ENCODE measurements at places on chromosomes 16 and 17.
A peak's percentile ranks its signal among the peaks of the same experiment; 100 is the strongest.

GRCh38 chr17:19248928-19249574, 11.9 kb downstream of the EPN2 start:
- no peak for DNase-seq

DNA sequence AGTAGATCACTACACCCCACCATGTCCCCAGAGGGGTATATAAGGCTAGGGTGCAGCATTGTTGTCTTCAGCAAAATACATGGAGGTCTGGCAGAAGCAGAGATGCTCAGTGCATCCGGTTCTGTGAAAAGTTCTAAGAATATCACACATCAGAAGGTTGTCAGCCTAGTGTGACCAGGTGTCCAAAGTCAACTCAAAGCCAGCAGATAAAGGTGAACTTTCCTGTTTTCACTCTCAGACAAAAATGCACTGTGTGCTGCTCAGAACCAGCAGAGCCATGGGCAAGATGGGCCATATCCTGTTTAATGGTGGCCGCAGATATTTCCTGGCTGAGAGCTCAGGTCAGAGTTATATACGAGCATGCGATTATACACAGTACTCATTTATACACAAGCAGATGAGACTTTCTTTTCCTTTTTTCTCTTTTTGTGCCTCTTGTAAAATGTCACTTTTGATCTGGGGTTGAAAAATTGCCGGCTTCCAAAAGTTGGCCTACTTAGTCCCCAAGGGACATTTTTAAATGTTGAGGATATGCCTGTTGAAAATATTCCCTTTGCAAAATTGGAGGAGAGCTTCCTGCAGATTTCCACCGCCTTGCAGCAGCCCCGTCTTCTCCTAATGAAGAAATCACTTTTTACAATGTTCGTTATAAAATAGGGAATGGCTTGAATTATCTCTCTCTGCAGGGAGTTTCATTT, 425.6 kb upstream of the SALL1 start:
- DNase-seq = no peak

DNA sequence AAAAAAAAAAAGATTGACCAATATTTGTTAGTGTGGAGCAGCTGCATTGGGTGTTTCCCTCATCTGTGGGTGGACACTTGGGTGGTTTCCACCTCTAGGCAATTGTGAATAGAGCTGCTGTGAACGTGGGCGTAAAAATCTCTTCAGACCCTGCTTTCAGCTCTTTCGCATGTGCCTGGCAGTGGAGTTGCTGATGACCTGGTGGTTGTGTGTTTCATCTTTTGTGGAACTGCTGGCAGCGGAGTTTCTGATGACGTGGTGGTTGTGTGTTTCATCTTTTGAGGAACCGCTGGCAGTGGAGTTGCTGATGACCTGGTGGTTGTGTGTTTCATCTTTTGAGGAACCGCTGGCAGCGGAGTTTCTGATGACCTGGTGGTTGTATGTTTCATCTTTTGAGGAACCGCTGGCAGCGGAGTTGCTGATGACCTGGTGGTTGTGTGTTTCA, 21.4 kb downstream of the ZC3H18 start:
- DNase-seq = no peak

GRCh38 chr17:51745993-51746392, 412.5 kb downstream of the CA10 start:
- no peak for DNase-seq

- no peak for DNase-seq
These were observed 25.1 kb downstream of the CASKIN2 start for GRCh38 chr17:75490173-75490743.

GRCh38 chr17:76371656-76372628, 12.5 kb upstream of the SPHK1 start:
- DNase-seq = no peak

- DNase-seq = no peak
These were observed 120.4 kb upstream of the C17orf78 start for GRCh38 chr17:37255432-37255831.

DNA sequence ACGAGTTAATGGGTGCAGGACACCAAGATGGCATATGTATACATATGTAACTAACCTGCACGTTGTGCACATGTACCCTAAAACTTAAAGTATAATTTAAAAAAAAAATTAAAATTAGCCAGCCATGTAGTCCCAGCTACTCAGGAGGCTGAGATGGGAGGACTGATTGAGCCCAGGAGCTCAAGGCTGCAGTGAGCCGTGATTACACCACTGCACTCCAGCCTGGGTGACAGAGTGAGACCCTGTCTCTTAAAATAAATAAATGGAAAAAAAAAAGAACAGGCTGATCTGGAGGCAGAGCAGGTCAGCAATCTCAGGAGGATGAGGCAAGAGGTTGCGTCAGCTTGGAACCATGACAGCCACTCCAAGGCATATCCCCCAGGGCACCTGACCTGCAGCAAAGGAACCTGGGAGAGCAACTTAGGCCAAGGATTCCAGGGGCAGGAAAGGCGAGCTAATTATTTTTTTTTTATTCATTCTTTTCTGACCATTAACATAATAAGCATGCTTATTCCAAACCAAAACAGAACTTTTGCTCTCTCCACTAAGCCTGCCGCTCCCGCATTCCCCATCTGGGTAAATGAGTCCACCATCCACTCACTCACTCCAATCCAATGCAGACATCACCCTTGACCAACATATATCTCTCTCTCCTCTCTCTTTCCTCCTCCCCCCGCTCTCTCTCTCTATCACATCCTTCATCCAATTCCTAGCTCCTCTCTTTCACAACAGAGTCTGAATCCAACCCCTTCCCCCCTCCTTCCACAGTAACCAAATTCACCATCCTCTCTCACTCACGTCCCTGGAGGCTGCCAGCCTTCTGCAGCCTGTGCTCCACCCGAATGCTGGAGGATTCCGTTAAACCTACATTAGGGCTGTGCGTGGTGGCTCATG, 47.7 kb downstream of the TK2 start:
- no peak for DNase-seq

DNA sequence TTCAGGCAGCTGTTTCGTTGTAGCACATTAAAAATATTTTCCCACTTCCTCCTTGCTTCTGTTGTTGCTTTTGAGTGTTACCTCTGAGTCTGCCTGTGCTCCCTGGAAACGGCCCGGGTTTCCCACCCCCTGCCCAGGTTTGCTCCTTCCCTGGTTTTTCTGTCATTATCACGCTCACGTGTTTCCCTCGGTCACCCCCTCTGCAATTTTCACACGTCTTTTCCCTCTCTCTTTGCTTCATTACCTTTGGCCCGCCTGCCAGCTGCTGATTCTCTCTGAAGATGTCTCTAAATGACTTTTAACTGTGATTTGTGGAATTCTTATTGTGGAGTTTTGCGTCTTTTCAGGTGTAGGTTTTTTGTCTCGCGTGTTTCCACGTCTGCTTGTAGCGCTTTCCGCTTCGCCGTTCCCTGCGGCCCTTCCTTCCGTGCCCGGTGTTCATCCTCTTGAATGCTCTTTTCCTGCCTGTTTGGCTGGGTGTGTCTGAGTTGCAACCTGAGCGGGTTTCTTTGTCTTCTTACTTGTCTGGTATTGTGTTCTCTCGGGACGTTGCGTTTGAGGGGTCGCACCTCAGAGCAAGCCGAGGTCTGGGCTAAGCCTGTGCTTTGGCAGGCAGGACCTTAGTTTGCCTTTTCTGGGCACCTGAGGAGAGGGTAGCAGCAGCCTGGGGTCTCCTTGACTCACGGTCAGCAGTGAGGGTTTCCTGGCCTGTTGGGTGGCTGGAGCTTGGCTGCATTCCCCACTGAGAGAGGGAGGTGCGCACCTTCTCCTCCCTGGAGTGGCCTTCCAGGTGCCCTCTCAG, 96.3 kb upstream of the ZNF750 start:
- no peak for DNase-seq

GRCh38 chr16:23435500-23435899, 17.5 kb downstream of the COG7 start:
- DNase-seq = no peak

DNA sequence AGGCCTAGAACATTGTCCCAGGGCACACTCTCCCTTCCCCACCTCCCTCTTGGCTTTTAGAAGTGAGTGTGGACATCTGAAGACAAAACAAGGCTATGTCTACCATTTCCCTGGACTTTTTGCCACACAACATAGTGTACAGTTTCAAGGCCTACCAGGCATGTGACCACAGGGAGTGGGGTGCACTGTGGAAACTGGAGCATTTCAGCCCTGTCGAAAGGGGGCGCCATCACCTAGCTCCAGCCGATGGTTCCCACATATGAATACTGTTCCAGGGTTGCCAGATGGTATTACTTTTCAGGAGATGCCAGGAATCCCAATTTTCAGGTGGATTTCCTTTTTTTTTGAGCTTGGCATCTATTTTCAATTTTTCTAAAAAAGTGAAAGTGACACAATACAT, 140.7 kb downstream of the KATNIP start:
- no peak for DNase-seq

- no peak for DNase-seq
These were observed 14.0 kb upstream of the TMEM94 start for GRCh38 chr17:75442168-75443103.

GRCh38 chr17:50570528-50570927, 10.0 kb downstream of the CACNA1G start:
- DNase-seq = no peak

DNA sequence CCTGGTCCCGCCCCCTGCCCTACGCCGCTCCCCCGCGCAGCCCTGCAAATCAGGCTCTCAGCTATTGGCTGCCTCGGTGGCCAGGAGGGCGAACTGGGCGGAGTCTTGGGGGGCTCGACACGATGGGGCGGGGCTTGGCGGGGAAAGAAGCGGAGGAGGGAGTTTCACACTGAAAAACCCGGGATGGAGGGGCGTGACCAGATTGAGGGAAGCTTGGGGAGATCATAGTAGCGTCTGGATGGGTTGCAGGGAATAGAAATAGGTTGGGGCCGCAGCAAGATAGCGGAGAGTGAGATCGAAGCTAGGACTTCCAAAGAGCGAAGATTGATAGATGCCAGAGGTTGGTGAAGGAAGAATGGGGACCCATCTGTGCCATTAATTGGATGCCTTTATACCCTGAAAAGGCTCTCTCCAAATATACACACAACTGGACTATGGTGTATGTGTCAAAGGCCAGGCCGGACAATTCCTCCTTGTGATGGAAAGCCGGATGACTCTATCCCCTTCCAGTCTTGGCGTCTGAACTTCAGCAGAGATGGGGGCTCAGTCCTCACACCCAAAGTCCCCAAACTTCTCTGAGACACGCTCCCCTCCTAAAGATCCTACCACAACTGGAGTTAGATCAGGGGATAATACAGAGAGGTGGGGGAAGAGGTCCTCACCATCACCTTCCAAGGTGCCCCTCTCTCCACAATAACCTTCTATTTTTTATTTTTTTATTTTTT, 376 bp upstream of the STAC2 start:
- DNase-seq = peak; percentile 85

GRCh38 chr17:31062346-31062745, 32.4 kb upstream of the NF1 start:
- no peak for DNase-seq

DNA sequence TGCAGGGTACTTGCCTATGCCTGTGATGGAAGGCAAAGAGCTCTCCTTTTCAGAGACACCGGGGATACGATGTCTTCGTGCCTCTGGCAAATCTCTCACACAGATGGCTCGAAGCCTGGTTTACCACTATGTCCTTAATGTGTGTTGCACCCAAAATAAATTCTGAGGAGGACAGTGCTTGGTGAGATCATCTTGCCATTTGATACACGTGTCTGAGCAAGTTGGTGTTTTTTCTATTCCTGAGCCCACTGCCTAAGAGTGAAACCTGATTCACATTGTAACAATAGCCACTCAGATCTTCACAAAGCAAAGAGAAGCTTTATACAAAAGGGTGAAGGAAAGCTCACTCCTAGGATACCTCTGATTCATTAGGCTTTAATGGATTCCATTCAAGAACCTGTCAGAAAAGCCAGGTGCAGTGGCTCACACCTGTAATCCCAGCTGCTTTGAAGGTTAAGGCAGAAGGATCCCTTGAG, 33.1 kb upstream of the AKAP1 start:
- peak; percentile 89 for DNase-seq

- DNase-seq = no peak
These were observed 3.5 kb upstream of the SNX29 start for GRCh38 chr16:11973070-11973469.

DNA sequence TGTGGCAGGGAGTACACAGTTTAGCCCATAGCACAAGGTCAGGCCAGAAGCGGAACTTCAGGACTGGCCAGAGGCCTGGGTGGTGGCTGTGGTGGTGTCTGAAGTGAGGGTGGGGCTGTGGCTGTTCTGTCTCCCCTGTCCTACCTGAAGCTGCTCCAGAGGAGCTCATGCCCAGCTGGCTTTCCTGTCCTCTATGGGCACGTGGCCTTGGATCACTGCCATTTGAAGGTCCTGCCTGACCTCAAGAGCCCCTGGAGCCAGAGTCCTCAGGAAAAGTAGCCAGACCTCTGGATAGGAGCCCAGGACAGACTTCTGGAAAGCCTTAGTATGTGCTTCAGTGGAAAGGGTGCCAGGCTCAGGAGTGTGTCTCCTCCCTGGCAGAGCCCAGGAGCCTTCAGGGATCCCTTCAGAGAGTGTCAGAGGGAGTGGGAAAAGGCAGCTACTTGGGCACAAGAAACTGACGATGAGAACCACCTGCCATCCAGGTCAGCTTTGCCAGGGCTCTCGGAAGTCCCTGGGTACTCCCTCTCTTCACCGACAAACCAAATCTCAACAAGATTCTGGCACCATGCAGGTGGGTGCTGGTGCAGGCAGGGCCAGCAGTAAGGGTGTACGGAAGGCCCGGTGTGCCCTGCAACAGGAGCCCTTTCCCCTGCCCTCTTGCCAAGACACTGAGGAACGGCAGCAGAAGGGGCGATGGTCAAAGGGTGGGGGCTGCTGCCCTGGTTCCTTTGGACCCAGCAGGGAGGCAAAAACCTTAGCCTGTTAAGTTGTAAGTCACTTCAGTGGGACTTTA, 153.7 kb downstream of the NTN1 start:
- no peak for DNase-seq

DNA sequence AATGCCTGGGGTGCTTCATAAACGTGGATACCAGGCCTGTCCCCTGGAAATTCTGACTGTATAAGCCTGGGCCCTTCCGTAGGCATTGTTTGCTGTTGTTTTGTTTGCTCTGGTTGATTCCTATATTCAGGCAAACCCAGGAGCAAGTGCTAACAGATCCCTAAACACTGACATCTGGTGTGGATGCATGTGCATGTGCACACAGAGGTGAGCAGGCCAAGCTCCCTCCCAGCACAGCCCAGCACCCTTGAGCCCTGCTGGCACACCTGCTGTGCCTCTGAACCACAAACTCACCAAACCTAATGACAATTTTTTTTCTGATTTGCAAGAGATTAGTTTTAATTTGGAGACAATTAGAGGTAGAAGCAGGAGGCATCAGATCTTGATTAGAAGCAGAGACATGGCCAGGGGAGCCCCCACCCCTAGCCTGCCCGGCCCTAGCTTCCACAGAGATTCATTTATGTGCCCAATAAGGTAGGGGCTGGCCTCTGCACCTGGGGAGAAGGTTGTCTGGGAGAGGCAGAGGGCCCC, 40.4 kb downstream of the TMEM132E start:
- DNase-seq = peak; percentile 75
